ENCODE measurements at places on chromosomes 2 and 18.

GRCh38 chr2:75053484-75054112, 95.2 kb downstream of the POLE4 start:
- DNase-seq, result no peak

GRCh38 chr2:206863716-206864115, 75.6 kb upstream of the CPO start:
- DNase-seq, result no peak

- DNase-seq, result no peak
Measured at GRCh38 chr18:63562284-63562683, 20.1 kb downstream of the SERPINB12 start.

- no peak for DNase-seq
Measured at GRCh38 chr2:2263196-2263829, 67.8 kb downstream of the MYT1L start.

DNA sequence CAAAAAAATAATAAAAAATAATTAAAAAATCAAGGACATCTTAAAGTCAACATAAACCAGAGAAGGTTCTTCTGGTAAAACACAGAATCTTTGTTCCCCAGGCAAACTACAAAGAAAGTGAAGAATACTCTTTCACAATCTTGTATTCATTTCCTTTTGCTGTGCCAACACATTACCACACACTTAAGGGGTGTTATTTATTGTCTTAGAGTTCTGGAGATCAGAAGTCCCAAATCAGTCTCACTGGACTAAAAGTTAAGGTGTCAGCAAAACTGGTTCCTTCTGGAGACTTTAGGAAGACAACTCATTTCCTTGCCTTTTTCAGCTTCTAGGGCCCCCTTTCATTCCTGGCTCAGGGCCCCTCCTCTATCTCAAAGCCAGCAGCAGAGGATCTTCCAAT, 12.2 kb upstream of the CAB39 start:
- DNase-seq, result no peak

All from effector memory CD8-positive, alpha-beta T cell (primary cell).